Vagina (tissue), 2 donors: ENCODE measurements at places on chromosomes 3 and 15. TPM values are rescaled to one million over a fixed set of nuclear protein-coding genes. Genes with fewer than 3 reads are reported as not detected.
A peak's percentile ranks its signal among the peaks of the same experiment; 100 is the strongest.

NR1I2 gene
- total RNA-seq: not detected

MAP6D1 gene
- not detected for total RNA-seq

MUC4 gene
- 36.1 TPM for total RNA-seq

HRG gene
- total RNA-seq: 0.25 TPM

TIGIT gene
- 8.6 TPM for total RNA-seq

CPLX3 gene
- not detected for total RNA-seq

RHO gene
- total RNA-seq: not detected

CPNE4 gene
- 3.2 TPM for total RNA-seq

C3orf85 gene
- total RNA-seq: not detected

DNA sequence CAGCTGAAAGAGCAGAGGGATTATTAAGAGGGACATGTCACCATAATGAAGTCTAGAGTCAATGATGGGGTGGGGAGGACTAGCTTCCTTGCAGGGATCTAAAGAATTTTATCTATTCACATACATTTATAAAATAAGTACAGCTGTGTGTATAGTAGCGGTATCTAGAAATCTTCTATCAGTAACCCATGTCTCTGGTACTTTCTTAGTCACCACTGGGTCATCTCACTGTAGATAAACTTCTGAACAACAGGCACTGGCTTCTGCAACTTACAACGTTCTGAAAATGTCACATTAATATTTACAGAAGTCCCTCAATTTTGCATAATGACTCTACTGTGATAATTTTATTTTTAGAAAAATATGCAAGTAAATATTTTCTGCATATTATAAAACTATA is 401.7 kb downstream of the TBC1D5 start:
- DNase-seq: no peak

DNA sequence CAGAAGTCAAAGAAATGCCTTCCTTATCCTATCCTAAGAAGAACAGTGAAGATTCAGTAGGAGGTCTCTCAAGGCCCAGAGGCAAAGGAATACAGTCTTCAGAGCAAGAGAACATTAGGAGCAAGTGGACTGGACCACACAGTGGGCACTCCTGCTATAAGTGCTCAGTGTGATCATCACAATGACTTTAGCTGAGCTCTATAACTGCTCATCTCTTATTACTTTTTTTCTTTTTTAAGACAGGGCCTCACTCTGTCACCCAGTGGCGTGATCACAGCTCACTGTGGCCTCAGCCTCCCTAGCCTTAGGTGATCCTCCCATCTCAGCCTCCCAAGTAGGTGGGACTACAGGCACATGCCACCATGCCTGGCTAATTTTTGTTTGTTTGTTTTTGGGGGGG is 48.1 kb downstream of the COL8A1 start:
- DNase-seq: no peak

GRCh38 chr15:78951841-78952238 is 7.0 kb upstream of the CTSH start:
- no peak for DNase-seq

- no peak for DNase-seq
Observed at GRCh38 chr15:74460298-74460697, 662 bp downstream of the UBL7 start.

- DNase-seq: no peak
Observed at GRCh38 chr3:105413343-105413887, 46.7 kb downstream of the ALCAM start.

- DNase-seq: no peak
Observed at GRCh38 chr3:54965746-54966145, 37.9 kb upstream of the LRTM1 start.

GRCh38 chr15:69725957-69726356 is 273.3 kb downstream of the RPLP1 start:
- no peak for DNase-seq

DNA sequence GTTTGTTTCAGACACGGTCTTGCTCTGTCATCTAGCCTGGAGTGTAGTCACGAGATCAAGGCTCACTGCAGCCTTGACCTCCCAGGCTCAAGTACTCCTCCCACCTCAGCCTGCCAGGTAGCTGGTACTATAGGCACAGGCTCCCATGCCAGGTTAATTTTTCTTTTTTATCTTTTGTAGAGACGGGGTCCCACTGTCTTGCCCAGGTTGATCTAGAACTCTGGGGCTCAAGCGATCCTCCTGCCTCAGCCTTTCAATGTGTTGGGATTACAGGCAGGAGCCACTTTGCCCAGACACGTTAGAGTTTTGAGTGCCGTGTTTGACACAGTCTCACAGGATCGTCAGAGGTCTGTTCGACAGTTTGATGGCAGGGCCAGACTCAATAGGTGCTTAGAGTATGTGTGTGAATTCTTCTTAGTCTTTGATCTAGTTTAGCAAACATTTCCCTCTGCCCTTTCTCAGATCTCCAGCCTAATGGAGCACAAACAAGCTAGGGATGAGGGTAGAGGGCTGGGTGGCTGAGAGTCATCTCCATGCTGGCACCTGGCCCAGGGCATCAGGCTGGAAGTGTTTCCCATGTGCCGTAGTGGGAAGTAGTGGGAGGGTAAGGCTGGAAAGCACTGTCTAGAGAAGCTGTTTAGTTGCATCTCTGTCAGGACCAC is 66.1 kb upstream of the DLG1 start:
- DNase-seq: no peak

DNA sequence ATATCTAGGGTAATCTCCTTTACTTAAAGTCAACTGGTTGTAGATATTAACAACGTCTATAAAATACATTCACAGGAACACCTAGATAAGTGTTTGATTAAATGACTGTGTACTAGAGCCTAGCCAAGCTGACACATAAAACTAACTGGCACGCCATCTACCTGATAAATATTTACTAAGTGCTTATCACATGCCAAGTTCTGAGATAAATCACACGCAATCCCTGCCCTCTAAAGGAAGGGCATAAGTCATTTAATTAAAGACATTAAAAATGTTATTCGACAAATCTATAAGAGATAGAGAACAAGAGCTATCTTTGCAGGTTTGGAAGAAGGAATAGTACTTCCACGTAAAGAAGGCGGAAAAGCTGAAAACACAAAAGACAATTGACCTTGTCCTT is 11.1 kb upstream of the MB21D2 start:
- DNase-seq: no peak

GRCh38 chr15:70171256-70171886 is 73.7 kb upstream of the TLE3 start:
- DNase-seq: no peak

GRCh38 chr3:36600404-36600803 is 163.9 kb downstream of the DCLK3 start:
- DNase-seq: no peak

DNA sequence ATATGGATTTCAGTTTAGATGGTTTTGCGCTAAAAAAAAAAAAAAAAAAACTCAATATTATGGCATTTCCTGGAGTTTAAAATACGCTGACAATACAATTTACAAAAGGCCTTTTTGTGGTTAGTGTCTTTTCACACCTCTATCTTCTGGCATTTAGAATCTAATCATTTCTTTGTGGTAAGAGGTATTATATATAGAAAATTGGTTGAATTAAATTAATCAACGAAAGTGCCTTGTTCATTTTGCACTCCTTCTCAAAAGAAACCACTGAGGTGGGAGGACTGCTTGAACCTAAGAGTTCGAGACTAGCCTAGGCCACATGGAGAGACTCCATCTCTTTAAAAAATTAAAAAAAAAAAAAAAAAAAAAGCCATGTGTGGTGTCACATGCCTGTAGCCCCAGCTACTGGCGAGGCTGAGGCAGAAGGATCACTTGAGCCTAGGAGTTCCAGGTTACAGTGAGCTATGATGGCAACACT is 90.0 kb upstream of the ICE2 start:
- no peak for DNase-seq

DNA sequence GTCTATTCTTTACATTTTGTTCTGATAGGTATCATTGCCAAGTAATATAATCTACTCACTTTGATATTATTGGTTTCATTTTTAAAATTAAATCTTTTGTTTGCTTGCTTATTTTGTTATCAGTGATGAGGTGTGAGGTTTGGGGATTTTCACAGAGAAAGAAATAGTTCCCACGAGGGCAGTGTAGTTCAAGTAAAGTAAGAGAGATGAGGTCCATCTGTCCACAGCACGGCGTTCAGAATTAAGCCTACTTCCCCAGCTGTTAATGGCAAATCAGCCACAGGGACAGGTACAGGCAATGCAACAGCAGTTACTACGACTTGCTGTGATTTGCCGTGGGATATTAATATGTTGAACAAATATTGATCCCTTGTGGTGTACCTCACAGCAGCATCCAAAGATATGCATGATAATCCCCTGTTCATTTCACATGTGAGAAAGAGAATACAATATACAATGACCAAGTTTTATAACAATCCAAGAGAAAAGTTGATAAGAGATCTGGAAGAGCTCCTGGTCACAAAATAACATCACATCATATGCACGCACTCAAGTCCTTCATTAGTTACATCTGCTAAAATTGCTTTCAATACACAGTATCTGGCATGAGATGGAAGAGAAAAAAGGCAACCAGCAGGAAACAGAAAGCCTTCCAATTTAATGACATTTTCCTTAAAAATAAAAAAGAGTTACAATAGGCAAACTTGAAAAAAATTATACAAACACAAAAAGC is 131.6 kb downstream of the TUSC7 start:
- DNase-seq: no peak

GRCh38 chr15:39504808-39505207 is 76.1 kb upstream of the THBS1 start:
- no peak for DNase-seq

DNA sequence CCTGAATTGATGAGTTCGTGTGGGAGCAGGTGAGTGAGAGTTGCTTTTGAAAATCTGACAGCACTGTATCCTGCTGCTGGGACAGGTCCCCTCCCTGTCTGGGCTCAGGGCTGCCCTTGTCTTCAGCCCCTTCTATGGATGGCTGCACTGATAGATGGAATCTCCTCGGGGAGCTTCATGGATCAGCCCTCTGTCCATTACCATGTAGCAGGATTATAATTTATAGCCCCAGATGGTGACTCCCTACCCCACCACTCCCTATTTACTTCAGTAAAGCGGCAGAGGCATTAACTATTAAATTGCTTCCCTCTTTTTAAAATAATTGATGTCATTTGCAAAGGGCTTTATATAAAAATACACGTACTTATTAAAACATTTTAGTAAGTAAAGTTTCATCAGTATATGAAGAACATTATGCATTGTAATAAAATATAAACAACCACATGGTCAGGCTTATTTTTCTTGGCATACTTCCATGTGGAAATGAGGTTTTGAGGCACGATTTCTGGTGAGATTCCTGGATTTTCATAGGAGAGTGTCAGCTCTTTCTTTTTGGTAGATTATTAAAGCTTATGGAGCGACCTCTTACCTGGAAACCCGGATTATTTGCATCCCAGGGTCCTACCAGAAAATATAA is 38.5 kb downstream of the MAP3K13 start:
- no peak for DNase-seq

GRCh38 chr3:140719841-140720614 is 42.2 kb downstream of the TRIM42 start:
- peak; percentile 95 for DNase-seq

DNA sequence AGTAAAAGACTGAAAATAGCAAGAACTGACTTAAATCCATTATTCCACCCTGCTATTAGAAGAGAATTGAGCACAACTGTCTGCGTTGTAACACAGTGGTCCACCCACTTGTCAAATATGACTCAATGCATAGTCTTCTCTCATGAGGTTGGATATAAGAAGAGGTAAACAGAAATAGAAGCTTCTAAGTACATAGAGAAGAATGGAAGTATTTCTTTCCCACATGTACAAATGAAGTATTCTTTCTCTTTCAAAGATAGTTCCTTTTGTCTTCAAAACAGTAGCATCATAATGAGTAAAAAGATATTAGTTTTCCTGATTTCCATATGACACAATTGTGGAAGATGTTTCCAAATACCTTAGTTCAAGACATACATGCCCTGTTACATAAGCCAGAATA is 348.6 kb upstream of the CCDC54 start:
- no peak for DNase-seq

DNA sequence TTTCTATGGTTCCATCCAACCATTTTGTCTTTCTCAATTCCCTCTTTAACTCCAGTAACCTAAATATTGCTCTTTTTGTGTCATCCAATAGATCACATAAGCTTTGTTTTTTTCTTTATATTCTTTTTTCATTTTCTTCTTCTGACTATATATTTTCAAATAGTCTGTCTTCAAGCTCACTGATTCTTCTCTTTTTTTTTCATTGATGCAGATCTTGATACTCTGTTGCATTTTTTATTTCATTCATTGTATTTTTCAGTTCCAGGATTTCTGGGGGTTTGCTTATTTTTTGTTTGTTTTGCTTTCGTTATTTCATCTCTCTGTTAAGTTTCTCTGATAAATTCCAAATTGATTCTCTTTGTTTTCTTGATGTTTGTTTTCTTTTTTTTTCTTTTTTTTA is 36.2 kb downstream of the CLDN1 start:
- no peak for DNase-seq

DNA sequence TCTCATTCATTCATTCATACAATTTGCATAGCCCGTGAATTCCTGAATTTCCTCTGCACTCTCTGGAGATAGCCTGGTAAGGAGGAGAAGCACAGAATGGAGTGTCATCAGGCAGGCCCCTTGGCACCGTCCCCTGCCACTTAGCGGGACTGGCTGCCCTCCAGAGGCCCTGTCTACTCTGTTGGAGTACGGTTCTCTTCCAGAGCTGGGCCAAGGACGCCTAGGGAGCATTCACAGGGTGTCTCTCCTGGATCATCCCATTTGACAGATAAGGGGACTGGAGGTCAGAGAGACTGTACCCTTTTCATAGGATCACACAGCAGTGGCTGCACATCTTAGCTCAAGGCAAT is 48.0 kb downstream of the PTH1R start:
- DNase-seq: no peak

DNA sequence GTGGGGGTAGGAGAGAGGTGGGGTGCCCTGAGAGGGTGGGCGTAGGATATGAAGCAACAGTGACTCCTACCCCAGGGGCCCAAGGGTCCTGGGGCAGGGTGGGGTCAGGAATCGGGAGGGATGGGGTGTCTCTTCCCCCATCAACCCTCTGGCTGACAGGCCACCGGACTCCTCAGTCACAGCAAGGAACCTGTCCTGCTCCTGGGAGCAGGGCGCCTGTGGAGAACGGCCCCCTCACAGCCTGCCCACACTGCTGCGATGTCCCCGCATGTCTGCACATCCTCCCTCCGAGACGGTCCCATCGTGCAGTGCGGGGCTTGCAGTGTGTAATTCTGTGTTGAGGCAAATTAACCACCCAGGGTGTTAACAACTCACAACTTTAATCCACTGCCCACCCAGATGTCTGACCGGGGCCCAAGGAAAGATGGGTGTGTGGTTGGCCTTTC is 2.7 kb downstream of the TM4SF19 start:
- DNase-seq: no peak

DNA sequence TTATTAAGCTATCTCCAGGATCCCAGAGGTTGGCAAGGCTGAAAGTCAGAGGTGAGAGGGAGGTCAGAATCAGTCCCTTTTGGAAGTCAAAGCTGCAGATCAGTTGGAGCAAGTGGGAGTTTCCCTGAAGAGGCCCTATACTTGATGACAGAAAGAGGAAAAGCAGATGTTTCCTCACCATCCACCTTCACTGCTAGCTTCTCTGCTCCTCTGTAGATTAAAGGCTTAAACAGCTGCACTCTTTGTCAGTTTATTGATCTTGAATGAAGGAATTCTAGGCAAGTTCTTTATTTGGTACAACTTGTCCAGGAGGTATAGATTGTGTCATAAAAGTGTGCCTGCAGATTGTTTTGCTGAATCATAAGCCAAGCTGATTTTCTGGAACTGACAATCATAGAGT is 408.2 kb upstream of the TGFBR2 start:
- no peak for DNase-seq
